Activated CD4-positive, alpha-beta T cell treated with anti-CD3 and anti-CD28 coated beads for 24 hours (primary cell): ENCODE measurements at places on chromosomes 12 and 14.

DNA sequence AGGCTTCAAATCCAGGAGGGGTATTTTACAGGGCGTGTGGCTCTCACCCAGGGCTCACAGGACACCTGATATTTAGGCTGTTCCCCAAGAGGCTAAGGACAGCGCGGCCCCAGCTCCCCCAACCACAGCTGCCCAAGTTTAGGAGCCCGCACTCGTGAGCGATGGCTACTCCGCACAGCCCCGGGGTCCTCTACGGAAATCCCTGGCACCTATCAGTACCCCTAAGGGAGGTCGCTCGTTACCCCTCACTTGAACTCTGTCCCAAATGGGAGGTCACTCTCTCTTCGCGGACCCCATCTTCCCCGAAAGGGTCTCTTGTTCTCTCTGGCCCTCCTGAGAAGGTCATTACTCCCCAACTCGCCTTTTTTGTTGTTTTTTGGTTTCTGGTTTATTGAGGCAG lies 708 bp upstream of the P2RX4 start:
- no peak for DNase-seq

DNA sequence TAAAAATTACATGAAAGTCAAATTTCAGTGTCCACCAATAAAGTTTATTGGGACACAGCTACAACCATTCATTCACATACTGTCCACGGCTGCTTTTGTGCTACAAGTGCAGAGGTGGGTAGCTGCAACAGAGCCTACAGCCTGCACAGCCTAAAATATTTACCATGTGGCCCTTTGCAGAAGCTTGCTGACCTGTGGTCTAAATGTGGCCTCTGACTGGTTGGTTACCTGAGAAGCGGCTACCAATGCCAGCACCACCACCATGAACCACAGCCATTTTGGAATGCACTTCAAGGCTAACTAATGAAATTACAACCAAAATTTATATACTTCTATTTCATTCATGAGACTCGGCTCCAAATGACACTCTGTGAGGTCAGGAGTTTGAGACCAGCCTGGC lies 58.6 kb downstream of the NT5DC3 start:
- no peak for DNase-seq

DNA sequence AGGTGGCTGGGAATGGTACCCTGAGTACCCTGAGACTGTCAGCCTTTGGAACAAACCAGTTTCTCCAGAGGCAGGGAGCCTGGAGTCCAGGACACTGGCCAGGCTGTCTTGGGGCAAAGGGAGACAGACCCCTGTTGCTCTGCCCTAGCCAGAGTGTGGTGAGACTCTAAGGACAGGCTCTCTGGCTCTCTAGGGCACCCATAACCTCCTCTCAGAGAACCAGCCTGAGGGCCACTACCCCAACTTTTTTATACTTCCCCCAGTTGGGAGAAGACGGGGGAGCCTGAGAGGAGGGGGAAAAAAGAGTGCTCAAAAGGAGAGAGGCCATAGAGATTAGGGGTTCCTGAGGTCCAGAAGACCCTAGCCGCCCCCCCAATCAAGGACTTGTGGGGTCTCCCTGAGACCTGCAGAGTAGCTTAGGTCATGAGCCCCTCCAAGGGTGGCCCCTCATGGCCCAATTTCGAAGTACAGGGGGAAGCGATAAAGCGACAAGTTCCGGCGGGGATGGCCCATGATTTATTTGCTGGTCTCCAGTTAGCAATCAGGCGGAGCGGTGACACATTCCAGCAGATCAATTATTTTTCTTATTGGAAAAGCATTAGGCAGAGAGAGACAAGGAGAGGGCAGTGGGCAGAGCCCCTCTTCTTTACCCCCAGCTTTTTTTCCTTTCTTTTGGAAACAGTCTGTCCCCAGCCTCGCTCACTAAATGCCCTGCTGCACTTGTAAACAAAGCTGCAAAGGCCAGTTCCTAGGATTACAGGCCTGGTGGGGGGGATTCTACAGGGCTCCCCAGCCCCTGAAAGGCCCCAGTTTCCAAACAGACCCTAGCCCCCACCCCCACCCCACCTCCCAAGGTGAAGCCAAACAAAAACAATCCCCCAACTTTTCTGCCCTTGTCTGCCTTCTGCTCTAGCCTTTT lies 1.5 kb downstream of the HOXC8 start:
- no peak for DNase-seq

- peak; percentile 2 for DNase-seq
These were observed 22.5 kb upstream of the NKX2-8 start for GRCh38 chr14:36604757-36605505.

GRCh38 chr12:63394983-63395382 lies 244.0 kb upstream of the AVPR1A start:
- no peak for DNase-seq

DNA sequence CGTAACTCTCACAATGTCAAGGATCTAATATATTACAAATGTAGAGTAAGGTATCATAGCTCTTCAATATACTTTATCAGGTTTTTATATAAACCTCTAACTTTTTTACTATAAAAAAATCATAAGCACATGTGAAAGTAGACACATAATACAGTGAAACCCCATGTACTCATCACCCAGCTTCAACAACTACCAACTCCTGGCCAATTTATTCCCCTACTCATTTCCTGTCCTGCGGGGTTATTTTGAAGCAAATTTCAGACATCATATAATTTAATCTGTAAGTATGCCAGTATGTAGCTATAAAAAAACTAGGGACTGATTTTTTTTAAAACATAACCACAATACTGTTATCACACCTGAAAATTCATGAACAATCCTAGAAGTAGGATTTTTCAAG lies 47.7 kb downstream of the NOPCHAP1 start:
- no peak for DNase-seq

GRCh38 chr12:76247026-76247646 lies 101.1 kb downstream of the BBS10 start:
- no peak for DNase-seq

GRCh38 chr12:57628280-57629191 lies 4.5 kb downstream of the B4GALNT1 start:
- DNase-seq: no peak

- no peak for DNase-seq
These were observed 57.2 kb downstream of the LTBP2 start for GRCh38 chr14:74554742-74555362.

GRCh38 chr14:72000907-72001306 lies 68.7 kb downstream of the RGS6 start:
- no peak for DNase-seq

DNA sequence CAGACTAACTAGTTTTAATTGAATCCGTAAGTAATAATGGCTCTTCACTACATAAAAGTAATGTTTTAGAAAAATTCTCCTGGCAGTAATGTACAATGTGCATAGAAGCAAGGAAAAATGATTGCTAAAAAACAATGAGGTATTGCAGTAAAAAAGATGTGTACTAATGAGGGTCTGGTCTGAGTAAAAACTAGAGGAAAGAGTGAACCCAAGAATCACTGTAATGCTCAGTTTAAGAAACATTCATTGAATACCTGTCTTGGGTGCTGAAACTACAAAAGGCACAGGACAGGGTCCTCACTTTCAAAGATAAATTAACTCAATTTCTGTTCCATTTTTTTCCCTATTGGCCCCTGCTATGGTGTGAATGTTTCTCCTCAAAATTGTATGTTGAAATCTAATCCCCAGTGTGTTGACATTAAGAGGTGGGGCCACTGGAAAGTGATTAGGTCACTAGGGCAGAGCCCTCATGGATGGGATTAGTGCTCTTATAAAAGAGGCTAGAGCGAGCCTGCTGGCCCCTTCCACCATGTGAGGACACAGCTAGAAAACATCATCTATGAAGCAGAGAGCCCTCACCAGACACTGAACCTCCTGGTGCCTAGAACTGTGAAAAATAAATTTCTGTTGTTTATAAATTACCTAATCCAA lies 51.6 kb downstream of the RPS6KA5 start:
- DNase-seq: no peak

- no peak for DNase-seq
These were observed 3.2 kb downstream of the KCNH3 start for GRCh38 chr12:49541911-49542505.

DNA sequence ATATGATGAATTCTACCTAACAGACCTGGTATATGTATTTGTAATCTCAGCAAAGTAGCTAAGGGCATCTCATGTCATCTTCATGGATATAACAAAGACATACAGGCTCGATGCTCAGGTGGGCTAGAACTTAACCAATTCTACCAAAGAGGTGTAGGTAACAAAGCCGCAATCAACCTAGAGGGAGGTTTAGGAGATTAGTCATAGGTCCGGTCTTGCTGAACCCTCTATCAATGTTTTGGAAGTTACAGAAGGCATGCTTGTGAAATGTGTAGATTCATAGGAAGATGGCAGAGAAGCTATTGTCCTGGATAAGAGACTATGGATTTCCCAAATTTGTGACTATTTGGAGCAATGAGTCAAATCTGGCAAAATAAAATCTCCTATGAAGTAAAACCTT lies 42.6 kb upstream of the SYCP3 start:
- DNase-seq: no peak

GRCh38 chr14:81095539-81095938 lies 125.2 kb downstream of the GTF2A1 start:
- DNase-seq: no peak

- no peak for DNase-seq
These were observed 5.3 kb downstream of the TBX3 start for GRCh38 chr12:114678718-114679117.

GRCh38 chr12:100567945-100568344 lies 5.5 kb upstream of the GAS2L3 start:
- DNase-seq: no peak

GRCh38 chr12:11821386-11822080 lies 172.1 kb downstream of the ETV6 start:
- DNase-seq: no peak

- no peak for DNase-seq
These were observed 129.0 kb downstream of the AACS start for GRCh38 chr12:125194163-125194773.

DNA sequence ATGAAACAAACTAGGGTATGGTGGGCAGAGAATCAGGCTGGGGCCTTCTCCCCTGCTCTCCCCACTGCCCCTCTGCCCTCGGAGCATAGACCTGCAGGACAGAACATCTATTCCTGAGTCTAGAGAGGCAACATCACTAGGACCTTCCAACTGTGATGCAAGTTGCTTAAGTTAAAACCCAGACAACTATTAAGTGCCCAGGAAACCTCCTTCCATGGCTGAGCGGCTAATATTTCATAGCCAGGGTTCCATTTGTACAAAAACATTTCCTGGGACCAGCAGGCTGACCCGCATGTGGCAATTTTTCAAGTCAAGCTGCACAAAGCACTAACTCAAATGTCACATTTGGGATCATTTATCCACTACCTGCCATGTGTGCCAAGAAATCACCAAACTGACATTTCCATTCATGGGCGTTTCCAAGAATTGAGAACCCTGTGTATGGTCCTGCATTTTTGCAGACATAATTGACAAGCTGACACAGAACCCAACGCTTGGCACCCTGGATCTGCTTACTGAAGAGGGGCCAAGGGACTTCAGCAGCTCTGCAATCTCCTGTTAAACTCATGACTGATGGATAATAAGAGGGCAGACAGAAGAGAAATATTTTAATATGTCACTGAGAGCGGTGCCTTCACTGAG lies 32.7 kb downstream of the NT5DC3 start:
- no peak for DNase-seq

GRCh38 chr12:94458877-94459727 lies 565 bp downstream of the CEP83 start:
- DNase-seq: no peak

DNA sequence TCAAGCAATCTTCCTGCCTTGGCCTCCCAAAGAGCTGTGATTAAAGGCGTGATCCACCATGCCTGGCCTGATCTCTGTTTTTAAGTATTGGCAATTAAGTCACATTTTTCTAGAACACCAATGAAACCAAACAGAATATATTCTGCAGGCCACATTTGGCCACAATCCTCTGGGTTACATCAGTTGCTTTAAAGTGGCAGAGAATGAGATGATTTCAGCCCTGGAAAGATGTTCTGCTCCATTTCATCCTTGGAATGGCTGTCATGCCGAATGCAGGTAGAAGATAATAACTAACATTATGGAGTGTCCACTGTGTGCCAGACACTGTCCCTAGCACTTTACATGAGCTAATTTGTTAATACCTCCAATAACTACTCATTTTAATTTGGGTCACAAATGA lies 154.4 kb downstream of the PTPN11 start:
- no peak for DNase-seq

DNA sequence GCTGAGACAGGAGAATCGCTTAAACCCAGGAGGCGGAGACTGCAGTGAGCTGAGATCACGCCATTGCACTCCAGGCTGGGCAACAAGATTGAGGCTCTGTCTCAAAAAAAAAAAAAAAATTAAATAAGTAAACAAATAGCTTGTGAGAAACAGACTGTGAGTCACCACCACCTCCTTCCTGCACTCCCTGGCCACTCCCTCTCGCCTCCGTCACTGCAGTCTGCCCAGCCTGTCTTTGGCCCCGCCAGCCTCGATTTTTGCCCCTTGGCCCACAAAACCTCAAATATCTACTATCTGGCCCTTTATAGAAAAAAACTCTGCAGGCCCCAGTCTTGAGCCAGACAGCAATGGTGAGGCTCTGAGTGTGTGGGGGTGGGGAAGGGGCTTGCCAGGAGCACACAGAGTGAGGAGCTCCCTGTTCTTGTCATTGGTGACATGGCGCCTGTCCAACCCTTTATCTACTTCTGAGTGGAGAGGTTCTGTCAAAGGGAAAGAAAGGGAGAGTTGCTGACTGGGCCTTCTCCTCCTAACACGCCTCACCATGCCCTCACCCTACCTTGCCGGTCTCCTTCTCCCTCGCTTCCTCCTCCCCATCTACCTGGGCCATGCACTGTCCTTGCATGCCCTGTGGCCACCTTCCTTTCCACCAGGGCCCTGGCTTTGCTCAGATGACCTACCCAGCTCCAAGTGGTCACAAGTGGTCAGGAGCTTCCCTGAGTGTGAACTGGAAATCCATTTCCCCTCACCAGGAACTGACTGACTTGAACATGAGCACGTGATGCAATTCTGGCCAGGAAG lies 22.1 kb downstream of the LGMN start:
- DNase-seq: no peak

DNA sequence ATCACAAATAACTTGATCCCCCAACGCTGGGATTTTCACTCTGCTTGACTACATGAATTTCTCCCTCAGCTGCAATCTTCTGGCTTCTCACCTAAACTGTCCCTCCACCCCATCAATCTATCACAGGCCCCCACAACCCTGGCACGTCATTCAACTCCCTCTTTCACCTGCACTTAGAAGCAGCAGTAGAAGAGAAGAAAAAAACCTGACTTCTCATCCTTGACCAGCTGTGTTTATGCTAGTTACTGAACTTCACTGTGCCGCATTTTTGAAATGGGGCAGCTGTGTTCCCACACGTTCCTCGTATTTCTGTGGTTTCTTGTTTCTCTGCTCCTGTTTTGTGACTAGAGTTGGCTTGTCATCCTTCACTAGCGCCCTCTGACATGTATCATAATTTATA lies 35.0 kb downstream of the ITPR2 start:
- DNase-seq: no peak
